GM19239 (cell line): ENCODE measurements at places on chromosomes 16 and 17.

- DNase-seq, result no peak
These were observed 478.6 kb downstream of the MAF start for GRCh38 chr16:79121906-79122305.

- DNase-seq, result no peak
These were observed 2.1 kb downstream of the MC1R start for GRCh38 chr16:89920723-89921122.

DNA sequence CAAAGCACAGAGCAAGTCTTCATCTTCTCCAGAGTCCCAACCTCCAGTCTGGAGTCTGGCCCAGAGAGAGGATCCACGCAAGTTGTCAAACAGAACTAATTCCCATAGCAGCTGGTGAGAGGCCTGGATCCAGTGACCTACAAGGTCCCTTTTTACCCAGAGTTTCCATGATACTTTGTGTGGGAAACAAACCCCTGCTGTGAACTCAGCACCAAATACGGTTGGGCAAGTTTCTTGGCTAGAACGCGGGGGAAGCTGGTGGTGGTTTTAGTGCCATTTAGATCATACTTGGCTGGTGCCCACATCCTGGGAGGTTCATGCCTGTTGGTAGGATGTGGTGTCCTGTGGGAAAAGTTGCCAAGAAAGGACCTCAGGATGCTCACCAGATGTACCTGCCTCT is 18.1 kb downstream of the TMC7 start:
- no peak for DNase-seq

- DNase-seq, result no peak
These were observed 28.4 kb downstream of the CD300LB start for GRCh38 chr17:74502861-74503260.

GRCh38 chr16:2715519-2715918 is 4.5 kb downstream of the PRSS27 start:
- DNase-seq, result peak; percentile 74

- DNase-seq, result peak; percentile 21
These were observed 524 bp downstream of the STRADA start for GRCh38 chr17:63741143-63741407.

DNA sequence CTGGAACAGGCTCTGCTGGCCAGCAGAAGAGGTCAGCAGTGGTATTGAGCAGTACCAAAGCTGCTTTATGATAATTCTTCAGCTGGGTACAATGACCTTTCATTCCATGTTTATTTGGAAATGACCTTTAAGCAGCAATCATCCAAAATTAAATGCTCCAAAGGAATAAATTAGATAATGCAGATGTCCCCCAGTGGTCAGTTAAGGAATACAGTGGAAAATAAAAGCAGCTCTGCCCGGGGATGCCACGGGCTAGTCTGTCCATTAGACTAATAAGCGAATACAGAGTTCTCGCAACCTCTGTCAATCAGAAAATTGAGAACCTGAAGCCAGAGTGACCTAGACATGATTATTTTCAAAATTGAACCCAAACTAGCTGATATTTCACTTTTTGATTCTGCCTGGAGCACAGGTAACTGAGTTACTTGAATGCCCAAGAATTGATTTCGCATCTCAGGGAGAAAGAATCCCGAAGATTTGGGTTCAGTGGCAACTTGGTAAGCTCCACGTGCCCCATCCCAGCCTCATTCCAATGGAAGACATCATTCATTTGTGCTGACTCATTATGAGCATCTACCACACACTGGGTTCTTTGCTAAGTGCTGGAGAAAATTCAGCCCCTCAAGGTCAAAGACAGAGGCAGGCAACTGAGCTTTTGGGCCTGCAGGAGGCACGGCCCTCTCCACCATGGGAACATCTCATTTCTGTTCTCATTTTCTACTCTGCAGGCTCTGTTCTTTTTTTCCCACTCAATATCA is 34.4 kb upstream of the SLC39A11 start:
- DNase-seq, result no peak

DNA sequence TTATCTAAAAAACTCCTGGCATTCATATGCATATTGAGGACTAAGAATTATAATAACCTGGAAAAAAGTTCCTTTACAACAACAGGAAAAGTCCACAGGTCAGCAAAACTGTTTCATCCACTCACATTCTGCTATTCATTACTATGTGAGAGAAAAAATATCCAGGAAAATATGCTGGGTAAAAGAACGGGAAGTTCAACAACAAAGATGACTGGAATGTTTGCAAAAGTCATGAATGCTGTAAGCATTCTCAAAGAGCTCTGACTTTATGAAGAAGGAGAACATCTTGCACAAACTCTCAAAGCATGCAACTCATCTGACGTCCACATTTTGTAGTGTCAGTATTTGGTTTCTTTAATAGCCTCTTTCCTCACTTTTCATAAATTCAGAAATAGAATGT is 56.9 kb upstream of the ALDH3A1 start:
- no peak for DNase-seq

GRCh38 chr16:67397036-67397801 is 3.9 kb upstream of the TPPP3 start:
- DNase-seq, result no peak

GRCh38 chr17:46009681-46010596 is 10.9 kb downstream of the STH start:
- DNase-seq, result no peak

GRCh38 chr17:73541111-73541510 is 103.1 kb downstream of the SDK2 start:
- no peak for DNase-seq

DNA sequence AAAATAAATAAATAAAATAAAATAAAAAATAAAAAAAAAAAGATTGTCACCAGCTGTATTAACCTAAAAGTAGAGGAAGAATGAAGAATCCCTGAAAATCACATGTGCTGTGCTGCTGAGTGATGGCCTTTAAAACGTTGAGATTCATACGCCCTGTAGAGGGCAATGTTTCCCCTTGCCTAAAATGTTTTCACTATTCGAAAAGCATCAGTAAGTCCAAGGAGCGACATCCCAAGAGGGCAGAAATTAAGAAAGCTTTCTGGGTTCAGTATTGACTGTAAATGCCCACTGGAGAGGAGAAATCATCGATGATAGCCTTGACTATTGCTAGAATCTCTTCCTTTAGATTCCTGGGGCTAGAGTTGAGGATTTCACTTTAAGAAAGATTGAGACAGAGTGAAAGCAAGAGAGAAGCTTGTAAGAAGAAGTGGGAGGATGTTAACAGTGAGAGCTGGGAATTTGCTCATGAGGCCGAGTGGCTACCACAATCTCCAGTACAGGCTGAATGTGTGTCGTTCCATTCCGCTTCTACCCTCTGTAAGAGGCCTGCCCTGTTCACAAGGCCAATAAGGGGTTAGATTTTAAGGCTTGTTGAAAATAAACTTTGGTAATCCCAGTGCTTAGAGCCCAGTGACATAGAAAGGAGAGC is 170.8 kb upstream of the FAM20A start:
- DNase-seq, result peak; percentile 22

- DNase-seq, result no peak
These were observed 454.8 kb upstream of the SOX9 start for GRCh38 chr17:71666047-71666446.

DNA sequence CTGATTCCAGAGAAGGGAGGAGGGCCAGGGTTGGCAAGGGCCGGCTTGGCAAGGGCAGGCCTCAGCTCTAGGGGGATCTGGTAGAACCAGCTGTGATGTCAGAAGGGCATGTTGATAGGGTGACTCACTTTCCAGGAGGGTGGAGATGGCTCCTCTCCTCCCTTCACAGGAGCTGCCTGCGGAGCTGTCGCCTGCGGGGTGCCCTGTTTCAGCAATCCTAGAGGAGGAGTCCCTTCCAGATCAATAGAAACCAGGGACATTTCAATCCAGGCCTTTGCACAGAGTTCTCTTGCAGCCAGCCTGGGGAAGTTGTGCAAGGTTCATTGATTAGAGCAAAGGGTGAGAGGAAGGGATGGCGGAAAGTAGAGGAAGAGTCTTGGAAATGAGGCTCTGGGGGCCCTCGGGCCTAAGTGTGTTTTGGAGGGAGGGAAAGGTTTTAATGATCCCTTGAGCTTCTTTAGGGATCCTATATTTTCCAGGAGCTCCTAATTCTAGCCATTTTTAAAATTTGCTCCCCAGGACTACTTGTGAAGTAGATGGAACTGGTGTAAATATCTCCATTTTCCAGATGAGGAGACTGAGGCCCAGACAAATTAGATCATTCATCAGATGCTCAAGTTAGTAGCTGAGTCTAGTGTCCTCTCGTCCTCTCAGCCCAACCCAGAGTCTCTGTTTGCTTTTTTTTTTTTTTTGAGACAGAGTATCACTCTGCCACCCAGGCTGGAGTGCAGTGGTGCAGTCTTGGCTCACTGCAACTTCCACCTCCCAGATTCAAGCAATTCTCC is 24.8 kb upstream of the CSNK2A2 start:
- DNase-seq, result no peak

- DNase-seq, result no peak
These were observed 19.9 kb downstream of the TNRC6A start for GRCh38 chr16:24749310-24749709.

DNA sequence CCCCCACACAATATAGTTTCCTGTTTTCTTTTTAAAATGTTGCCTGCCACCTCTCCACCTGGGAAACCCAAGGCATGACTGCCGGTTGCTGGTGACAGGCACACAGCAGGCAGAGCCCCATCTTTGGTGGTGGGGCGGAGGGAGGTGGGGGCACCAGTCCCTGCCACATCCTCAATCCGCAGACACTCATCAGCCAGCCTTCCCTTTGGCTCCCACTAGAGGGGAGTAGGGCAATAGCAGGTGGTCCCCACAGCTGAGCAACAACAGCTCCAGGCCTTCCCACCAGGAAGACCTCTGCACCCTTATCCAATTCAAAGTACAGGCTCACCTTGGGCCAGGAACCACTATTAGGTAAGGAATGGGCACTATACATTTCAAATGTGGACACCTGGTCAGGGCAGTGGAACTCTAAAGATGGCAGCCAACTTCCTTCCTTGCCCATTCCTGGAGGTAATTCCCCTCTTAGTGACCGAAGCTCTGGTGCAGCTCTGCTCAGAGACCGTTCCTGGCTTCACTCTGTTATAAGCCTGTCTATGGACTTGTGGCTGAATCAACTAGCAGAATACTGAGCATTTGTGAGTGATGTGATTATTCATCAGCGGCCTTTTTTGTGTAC is 13.9 kb downstream of the RECQL5 start:
- no peak for DNase-seq

- no peak for DNase-seq
These were observed 37.2 kb downstream of the LITAFD start for GRCh38 chr16:8919089-8919933.

DNA sequence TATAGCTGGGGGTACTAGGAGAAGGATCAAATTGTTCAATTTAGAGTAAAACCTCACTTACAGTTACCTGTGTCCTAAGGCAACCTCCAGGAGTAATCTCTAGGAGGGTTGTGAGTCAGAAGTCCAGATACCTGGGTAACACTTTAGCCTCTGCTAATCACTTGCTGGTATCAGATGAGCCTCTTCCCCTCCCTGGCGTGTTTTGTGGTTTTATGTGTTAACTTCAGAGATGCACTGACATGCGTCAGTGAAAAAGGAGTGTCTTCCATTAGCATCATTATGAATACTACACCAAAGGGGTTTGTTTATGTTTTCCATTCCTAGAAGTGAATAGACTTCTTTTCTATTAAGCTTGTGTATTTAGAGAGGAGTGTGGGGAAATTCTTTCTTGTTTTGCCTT is 208.2 kb downstream of the FTO start:
- peak; percentile 5 for DNase-seq

DNA sequence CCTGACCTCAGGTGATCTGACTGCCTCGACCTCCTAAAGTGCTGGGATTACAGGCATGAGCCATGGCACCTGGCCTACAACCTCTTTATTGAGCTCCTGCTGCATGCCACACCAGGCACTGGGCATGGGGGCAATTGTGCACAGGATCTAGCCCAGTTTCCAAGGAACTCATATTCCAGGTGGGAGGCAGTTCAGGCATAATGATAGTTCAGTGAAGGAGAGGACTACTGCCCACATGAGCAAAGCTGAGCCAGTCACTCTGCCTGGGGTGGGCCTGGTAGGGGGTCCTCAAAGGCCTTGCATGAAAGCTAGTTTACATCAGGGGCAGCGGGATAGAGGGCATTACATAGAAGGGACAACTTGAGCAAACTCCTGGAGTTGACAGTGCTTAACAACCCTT is 2.6 kb upstream of the HCRT start:
- no peak for DNase-seq

DNA sequence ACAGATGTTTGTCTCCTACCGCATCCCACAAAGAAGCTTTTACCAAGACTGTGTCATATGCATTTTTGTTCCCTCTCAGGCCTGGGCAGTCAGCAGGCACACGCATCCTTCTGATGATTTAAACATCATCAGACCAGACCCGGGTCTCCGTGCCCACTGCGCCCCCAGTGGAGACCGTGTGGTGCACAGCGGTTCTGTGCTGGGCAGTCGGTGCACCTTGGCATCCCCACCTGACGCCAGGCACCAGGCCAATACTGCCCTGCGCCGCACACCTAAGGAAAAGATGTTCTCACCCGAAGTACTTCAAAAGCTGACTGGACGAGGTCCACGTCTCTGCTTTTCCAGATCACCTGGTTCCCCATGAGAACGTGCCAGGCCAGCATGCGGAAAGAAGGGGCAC is 10.6 kb upstream of the PLD6 start:
- no peak for DNase-seq

GRCh38 chr16:2365397-2366294 is 25.1 kb upstream of the ABCA3 start:
- no peak for DNase-seq

GRCh38 chr16:11007714-11008280 is 63.4 kb downstream of the CLEC16A start:
- no peak for DNase-seq

DNA sequence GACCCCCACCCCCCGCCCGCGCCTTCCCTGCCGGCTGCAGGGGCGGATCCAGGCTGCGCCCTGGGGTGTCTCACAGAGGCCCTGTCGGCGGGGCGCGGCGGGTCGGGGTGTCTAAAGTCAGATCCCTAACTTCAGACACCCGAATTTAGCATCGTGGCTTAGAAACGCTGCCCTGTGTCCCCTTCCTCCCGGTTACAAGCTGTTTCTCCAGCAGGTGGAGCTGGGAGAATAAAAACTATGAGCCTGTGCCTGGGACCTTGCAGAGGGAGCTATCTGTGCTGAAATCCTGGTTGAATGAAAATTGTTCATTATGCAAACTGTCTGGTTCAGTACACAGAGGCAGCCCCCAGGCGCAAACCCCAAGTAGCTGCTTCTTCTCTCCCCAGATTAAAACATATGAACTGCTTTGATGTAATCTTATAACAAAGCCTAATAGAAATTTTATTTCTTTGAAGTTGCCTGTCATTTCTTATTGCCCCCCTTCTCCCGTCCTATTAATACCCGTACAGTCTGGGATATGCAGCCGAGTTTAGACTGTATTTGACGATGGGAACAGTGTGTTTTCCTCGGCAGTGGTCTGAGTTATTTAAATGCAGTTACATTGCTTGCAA is 79.0 kb downstream of the RPA1 start:
- DNase-seq, result no peak

DNA sequence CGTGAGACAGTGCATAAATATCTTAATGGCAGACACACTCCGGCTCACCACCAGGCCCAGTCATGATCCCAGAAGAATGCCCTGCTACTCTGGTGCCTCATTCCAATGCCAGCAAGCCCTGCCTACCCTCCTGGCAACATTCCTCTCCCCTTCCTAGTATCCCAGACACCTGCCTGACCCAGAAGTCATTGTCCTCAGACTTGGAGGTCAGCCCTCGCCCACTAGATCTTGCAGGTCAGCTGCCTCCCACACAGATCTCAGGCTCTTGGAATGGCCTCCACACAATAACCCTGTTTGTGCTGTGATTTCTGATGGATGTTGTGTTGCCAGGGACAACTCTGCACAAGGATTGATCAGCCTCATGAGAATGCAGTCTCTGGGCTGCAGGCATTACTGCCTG is 1.8 kb upstream of the TEX2 start:
- DNase-seq, result no peak
